ENCODE measurements at places on chromosomes 2 and 18. TPM values are rescaled to one million over a fixed set of nuclear protein-coding genes. Genes with fewer than 3 reads are reported as not detected.

Gene PDE1A
- total RNA-seq, result not detected

Gene EMILIN2
- total RNA-seq, result 18.4 TPM

Gene AKAIN1
- total RNA-seq, result not detected

- no peaks in the 10 kb centered on the region for H3K27me3 ChIP-seq
- no peak overlapping the region for H3K4me3 ChIP-seq
- no peaks in the 10 kb centered on the region for H3K4me1 ChIP-seq
- no peak for DNase-seq
- no peak overlapping the region for H3K27ac ChIP-seq
These were observed 1920.7 kb upstream of the CELF4 start for GRCh38 chr18:39486268-39486667.

- no peak for DNase-seq
- no peaks in the 10 kb centered on the region for H3K27me3 ChIP-seq
- H3K27ac ChIP-seq, result no peak overlapping the region
These were observed 2.2 kb downstream of the SEPTIN10 start for GRCh38 chr2:109611467-109612095.

GRCh38 chr2:8628179-8628865 is 53.5 kb upstream of the ID2 start:
- H3K27me3 ChIP-seq, result peaks cover 3% of the 10 kb centered on the region
- no peak overlapping the region for H3K4me3 ChIP-seq
- H3K4me1 ChIP-seq, result peaks cover 9% of the 10 kb centered on the region
- no peaks in the 10 kb centered on the region for H3K36me3 ChIP-seq

DNA sequence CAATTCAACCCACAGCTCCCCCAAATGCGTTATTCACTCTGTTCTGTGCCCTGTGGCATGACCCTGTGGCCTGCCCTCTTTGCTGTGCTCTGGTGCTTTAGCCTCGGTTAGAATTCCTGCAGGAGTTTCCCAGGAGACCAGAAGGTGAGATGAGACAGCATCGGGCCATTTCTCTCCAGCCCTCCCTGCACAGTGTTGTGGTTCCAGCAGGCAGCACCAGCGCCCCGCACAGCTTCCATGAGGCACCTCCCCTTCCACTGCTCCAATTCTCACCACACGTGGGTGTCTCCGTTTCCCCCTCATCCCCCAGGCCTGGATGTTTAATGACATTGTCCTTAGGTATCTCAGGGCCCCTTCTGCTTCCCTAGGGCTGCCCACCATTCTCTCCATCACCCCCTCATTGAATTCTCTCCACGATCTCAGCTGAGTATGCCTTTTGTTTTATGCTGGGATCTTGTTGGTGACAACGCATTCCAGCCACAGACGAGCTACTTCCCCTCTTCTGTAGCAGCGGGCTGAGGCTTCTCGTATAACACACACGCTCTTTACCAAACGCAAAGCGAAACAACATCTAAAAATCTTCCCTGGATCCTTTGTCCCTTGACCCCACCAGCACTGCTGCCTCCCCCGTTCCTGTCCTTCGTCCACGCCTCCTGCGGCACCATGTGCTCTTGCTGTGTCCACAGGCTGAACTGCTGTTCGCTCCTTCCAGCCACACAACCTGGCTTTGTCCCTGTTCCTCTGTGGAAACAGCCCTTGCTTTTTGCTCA is 35.1 kb downstream of the ACKR3 start:
- DNase-seq, result no peak
- no peaks in the 10 kb centered on the region for H3K27me3 ChIP-seq
- no peaks in the 10 kb centered on the region for H3K4me1 ChIP-seq
- H3K27ac ChIP-seq, result no peak overlapping the region
- no peaks in the 10 kb centered on the region for H3K36me3 ChIP-seq
- no peak overlapping the region for H3K4me3 ChIP-seq

- DNase-seq, result no peak
- H3K27me3 ChIP-seq, result no peaks in the 10 kb centered on the region
- H3K27ac ChIP-seq, result no peak overlapping the region
- no peaks in the 10 kb centered on the region for H3K36me3 ChIP-seq
- no peak overlapping the region for H3K4me3 ChIP-seq
These were observed 179.4 kb upstream of the DCC start for GRCh38 chr18:52160636-52161035.

DNA sequence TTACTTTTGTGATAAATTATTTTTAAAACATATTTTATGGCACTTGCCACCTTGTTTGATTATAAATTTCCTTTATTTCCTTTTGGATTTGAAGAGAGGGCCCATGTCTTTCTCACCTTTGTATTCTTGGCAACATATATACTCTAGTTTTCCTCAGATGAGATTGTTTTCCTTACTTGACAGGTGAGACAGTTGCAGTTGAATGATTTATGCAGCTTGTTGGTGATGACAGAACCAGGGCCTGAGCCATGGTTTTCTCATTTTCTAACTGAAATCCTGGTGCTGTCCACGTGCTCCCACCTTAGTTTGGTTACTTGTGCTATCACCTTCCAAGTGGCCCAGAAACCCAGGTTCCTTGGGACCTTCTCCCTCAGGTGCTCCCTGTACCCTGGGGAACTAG is 58.2 kb downstream of the TTC39C start:
- no peak overlapping the region for H3K4me3 ChIP-seq
- H3K4me1 ChIP-seq, result no peaks in the 10 kb centered on the region
- H3K27me3 ChIP-seq, result no peaks in the 10 kb centered on the region
- no peak for DNase-seq
- H3K27ac ChIP-seq, result no peak overlapping the region

DNA sequence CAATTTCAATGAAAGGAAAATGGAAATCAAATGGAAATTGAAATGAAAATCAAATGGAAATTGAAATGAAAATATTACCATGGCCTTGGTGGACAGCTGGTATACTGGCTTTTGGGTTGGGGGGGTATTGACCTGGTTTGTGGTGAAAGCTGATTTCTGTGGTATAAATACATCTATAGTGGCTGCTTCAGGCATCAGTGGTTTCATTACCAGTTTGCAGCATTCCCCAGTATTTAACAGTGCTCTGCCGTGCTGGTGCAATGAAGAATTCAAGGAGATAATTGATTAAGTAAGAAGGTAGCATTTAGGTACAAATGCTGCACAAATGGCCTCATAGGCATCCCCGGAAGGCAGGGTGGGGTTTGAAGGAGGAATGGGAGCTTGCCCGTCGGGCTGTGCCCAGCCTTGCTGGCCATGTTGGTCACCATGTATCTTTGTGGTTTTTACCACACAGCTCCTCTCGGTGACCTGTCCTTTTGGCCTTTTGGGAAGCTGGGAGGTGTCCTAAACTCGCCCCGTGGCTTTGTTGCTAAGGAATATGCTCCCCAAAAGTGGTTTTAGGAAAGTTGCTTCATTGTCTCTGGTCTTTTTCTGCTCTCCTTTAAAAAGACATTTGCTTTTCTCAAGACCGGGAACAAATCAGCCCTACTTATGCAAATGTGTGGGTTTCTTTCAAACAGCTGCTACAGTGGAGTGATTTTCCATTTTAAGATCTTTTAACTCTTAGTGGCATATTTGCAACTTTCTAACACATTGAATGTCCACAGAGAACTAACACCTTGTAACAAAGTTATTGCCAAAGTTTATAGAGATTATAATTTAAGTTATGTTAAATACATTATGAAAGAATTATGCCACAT is 28.6 kb downstream of the SNTG2 start:
- no peak overlapping the region for H3K27ac ChIP-seq
- no peak for DNase-seq
- H3K4me3 ChIP-seq, result no peak overlapping the region
- H3K27me3 ChIP-seq, result no peaks in the 10 kb centered on the region
- peaks cover 9% of the 10 kb centered on the region for H3K4me1 ChIP-seq
- H3K36me3 ChIP-seq, result no peaks in the 10 kb centered on the region

DNA sequence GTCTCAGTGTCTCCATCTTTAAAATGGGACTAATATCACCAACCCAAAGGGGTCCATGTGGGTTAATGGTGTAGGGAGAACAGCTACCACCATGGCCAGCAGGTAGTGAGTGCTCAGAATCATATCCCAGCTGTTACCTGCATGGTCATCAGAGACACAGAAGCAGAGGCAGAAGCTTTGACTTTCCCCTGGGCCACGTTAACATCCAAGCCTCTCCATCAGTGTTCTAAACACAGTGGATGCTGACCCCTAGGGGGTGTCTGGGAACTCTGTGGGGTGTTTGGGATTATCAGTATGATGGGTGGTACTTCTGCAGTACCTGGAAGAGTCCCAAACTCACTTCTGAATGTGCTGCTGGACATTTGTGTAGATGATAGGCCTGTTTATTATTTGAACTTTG is 93.6 kb downstream of the GYPC start:
- H3K36me3 ChIP-seq, result no peaks in the 10 kb centered on the region
- no peak overlapping the region for H3K4me3 ChIP-seq
- no peaks in the 10 kb centered on the region for H3K4me1 ChIP-seq
- no peak for DNase-seq
- no peaks in the 10 kb centered on the region for H3K27me3 ChIP-seq

- H3K36me3 ChIP-seq, result no peaks in the 10 kb centered on the region
- no peak for DNase-seq
- no peaks in the 10 kb centered on the region for H3K27me3 ChIP-seq
- no peak overlapping the region for H3K27ac ChIP-seq
These were observed 822.9 kb downstream of the RNF144A start for GRCh38 chr2:7740114-7740513.

- no peak for DNase-seq
- H3K27ac ChIP-seq, result no peak overlapping the region
- 0 out of 2 replicates have a peak, but pooled peaks cover 7% of the 10 kb centered on the region for H3K4me1 ChIP-seq
These were observed 427.8 kb upstream of the MYT1L start for GRCh38 chr2:2758793-2759367.

Data from GM12878 (cell line).